ENCODE measurements at places on chromosomes 5 and 9.
A peak's percentile ranks its signal among the peaks of the same experiment; 100 is the strongest.

GRCh38 chr9:6334305-6334704 lies 6.1 kb downstream of the TPD52L3 start:
- DNase-seq, result no peak

DNA sequence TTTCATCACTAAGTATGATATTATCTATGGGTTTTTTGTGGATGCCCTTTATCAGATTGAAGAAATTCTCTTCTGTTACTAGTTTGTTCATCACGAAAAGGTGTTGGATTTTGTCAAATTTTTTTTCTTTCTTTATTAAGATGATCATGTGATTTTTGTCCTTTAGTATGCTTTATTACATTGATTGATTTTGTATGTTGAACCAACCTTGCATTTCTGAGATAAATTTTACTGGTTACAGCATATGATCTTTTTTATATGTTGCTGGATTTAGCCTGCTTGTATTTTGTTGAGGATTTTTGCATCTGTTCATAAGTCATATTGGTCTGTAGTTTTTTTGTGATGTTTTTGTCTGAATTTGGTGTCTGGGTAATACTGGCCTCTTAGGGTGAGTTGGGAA lies 42.8 kb downstream of the RAD23B start:
- no peak for DNase-seq

- no peak for DNase-seq
Measured at GRCh38 chr5:94742852-94743251, 124.4 kb downstream of the SLF1 start.

GRCh38 chr9:115880221-115880885 lies 273.2 kb upstream of the PAPPA start:
- no peak for DNase-seq

DNA sequence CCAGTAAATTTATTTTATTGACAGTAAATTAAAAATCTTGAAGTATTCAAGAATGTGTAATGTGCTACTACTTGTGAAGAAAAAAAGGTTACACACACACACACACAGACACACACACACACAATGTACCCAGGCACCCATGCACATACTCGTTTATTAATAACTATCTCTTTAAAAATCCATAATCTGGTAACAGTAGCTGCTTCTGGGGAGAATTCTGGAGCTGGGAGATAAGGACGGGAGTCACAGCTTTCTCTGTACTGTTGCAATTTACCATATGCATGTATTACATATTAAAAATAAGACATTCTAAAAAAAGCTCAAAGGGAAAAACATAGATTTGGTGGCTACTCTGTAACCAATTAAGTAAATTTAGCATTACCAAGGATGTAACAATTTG lies 7.9 kb upstream of the C1QTNF2 start:
- DNase-seq, result no peak

DNA sequence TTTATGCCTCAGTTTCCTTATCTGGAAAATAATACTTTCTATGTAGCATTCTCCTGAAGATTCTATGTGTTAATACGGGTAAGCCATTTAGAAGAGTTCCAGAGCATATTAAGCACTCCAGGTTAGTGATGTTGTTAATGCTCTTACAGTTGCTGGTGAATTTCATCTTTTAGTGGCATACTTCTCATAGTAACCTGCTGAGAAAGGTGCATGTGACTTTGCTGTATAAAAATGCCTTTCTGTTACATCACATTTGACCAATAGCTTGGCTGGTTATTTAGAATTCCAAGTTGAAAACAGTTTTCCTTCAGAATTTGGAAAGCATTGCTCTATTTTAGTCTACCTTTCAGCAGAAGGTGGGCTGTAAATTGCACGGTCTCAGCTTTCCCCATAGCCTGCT lies 27.2 kb downstream of the GCNT1 start:
- no peak for DNase-seq

DNA sequence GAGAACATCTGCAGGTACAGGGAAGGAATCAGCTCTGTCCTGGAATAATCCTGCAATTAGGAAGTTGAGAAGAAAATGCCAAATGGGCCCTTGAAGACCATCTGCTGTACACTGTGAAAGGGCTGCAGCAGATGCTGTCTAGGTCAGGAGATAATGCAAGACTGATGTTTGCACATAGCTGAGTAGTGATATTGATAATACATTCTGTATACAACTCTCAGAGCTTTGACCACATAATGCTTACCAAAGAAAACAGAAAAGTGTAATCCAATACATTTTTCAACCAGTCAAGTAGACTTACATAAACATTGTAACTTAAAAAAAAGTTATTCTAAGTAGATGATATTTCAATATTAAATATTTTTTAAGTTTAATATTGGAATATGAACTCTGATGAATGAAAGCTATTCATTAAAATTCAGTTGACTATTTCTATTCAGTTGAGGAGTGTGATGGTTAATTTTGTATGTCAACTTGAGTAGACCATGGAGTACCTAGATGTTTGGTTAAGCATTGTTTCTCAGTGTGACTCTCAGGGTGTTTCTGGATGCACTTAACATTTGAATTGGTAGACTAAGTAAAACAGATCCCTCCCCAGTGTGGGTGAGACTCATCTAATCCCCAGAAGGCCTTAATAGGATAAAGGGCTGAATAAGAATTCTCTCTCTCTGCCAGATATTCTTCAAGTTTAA lies 380.1 kb upstream of the PRR16 start:
- no peak for DNase-seq

DNA sequence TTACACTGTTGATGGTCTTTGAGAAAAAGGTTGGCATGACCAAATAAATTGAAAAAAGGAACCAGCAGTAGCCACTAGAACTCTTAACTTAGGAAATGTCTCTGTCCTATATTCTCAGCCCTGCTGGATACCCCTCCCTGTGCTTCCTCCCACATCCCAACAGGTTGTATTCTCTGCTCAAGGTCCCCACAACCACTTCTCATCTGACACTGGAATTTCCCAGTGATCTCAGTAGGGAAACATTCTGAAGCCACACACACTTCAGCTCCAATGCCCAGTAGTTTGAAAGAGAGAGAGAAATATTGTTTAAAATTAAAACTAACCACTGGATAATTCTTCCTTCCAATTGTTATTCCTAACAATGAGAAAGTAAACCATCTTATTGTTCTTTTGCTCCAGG lies 30.0 kb upstream of the NREP start:
- no peak for DNase-seq

DNA sequence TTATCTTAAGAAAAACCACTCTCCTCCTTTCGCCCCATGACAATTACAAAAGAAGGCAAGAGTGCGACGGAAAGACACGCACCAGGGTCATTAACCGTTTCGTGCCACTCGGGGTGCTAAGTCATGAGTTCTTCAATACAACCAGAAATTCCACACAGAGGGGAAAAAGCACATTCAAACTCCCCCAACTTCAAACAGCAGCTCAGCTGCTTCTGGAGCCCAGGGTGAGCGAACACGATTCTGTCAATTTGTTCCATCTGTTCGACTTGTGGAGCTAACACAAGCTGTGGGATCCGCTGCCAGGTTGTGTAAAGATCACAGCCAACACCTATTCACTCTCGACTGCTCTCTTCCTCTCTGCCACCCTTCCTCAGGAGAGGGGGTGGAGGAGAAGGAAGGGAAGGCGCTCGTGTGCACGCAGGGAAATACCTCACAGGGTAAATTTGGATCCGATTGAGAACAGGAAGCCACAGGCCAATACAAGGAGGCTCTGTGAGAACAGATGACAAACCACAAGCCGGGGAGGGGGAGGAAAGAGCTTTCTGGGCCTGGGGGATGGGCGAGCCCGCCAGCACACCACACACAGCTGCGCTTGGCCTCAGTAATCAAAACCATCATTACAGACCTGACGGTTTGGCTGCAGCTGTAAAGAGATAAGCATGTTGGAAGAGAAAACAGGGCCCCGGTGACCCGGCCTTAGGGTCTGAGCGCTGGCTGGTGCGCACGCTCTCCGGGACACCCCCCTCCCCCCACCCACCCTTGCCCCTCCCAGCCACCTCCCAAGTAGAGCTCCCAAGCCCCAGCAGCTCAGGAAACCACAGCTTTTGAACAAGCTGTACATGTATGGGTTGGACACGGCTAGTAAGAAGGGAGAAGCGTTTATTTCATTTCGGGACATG lies 54.3 kb downstream of the PTCH1 start:
- peak; percentile 74 for DNase-seq

- DNase-seq, result no peak
Measured at GRCh38 chr5:91189480-91190313, 193.4 kb downstream of the ARRDC3 start.

GRCh38 chr9:123957731-123958130 lies 27.8 kb upstream of the DENND1A start:
- DNase-seq, result no peak

GRCh38 chr9:79195879-79196278 lies 375.9 kb upstream of the TLE4 start:
- no peak for DNase-seq

DNA sequence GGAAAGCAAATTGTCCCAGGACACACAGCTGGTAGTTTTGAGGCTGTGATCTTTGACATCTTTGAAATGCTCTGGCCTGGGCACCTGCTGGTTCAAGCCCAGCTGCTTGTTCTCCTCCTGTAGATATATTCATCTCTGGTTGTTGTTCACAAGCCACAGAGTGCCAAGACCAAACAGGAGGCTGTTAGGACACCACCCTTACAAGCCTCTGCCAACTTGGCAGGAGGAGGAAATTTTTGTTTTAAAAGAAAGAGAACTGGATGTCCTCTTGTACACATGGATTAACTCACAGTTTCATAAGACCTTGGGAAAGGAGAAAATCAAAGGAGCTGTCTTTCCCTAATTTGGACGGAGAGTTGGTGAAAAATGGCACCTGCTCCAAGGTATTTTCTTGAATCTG lies 8.5 kb upstream of the ZFP62 start:
- DNase-seq, result no peak

GRCh38 chr5:103667068-103667467 lies 104.5 kb upstream of the NUDT12 start:
- no peak for DNase-seq

GRCh38 chr9:91101611-91102168 lies 260.0 kb downstream of the AUH start:
- DNase-seq, result peak; percentile 49

DNA sequence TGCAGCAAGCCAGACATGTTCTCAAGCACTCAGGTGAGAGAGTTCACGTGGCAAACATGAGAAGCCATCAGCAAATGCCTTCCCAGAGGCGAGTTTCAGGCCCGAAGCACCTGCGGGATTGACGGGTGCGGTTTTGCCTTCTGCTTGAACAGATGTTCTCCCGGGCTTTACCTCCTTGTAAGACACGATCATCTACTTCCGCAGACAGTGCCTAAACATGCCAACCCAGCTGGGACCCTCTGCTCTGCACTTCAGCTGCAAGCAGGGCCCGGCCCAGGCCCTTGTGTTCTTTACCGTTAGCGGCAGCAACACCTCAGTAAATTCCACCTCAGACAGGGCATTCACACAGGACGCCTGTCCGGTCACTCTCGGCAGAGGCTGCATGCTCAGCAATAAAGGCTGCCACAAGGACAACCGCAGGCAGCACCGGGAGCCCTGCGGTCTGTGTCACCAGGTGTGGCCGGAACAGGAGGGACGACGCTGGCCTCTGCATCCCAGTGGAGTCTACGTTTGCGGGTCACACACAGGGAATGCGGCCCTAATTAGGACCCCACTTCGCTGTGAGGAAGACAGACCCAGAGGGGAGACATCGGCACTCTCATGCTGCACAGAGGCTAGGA lies 139.6 kb downstream of the ROR2 start:
- no peak for DNase-seq

DNA sequence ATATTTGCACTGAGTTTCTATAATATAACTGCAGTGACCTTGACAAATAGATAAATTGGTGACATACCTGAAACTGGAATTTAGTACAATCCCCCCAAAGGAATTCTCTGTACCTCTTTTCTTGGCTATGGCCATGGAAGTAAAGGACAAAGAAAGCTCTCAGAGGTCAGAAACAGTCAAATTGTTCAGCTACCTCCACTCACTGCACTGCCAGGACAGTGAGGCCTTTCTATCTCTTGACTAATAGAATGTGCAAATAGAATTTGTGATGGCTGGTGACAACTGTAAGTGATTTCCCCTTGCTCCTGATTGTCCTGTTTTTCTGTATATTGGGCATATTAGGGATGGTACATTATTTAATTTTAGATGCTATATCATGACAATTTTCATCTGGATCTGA lies 67.1 kb downstream of the CCDC192 start:
- DNase-seq, result no peak

DNA sequence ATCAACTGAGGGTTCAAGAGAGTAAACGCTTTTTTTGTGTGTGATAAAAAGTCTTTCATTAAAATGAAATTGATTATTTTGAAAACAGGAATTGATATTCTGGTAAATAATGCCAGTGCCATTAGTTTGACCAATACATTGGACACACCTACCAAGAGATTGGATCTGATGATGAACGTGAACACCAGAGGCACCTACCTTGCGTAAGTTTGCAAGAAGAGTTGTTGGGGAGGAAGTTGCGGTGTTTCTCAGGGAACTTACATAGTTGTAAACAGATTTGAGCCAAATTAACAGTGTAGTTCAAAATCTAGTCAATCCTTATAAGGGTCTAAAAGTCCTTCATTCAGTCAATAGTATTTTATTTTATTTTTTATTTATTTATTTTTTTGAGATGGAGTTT lies 28.9 kb downstream of the HSDL2 start:
- no peak for DNase-seq

DNA sequence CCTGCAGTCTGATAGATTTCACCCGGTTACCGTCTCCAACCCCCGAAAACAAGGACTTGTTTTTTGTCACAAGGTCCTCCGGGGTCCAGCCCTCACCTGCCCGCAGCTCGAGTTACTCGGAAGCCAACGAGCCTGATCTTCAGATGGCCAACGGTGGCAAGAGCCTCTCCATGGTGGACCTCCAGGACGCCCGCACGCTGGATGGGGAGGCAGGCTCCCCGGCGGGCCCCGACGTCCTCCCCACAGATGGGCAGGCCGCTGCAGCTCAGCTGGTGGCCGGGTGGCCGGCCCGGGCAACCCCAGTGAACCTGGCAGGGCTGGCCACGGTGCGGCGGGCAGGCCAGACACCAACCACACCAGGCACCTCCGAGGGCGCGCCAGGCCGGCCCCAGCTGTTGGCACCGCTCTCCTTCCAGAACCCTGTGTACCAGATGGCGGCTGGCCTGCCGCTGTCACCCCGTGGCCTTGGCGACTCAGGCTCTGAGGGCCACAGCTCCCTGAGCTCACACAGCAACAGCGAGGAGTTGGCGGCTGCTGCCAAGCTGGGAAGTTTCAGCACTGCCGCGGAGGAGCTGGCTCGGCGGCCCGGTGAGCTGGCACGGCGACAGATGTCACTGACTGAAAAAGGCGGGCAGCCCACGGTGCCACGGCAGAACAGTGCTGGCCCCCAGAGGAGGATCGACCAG lies 121.3 kb downstream of the DAB2IP start:
- no peak for DNase-seq

DNA sequence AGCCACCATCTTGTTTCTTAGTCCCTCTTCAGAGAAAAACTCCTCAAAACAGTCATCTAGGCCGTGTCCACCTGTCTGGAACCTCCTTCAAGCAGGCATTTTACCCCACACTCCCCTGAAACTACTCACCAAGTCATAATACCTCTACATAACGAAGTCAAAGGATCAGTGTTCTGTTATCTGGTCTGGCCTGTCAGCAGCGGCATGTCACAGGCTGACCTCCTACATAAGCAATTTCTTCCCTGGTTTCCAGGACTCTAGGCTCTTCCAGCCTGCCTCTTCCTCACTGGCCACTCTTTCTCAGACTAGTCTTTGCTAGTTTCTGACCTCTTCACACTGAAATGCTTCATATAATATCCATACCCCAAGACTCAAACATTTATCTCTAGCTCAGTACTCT lies 72.2 kb downstream of the SPTLC1 start:
- DNase-seq, result no peak

- DNase-seq, result no peak
Measured at GRCh38 chr5:97124335-97124734, 18.1 kb downstream of the LIX1 start.

Measured in left colon (tissue), 2 donors.